ENCODE measurements at places on chromosomes 2 and 18.

DNA sequence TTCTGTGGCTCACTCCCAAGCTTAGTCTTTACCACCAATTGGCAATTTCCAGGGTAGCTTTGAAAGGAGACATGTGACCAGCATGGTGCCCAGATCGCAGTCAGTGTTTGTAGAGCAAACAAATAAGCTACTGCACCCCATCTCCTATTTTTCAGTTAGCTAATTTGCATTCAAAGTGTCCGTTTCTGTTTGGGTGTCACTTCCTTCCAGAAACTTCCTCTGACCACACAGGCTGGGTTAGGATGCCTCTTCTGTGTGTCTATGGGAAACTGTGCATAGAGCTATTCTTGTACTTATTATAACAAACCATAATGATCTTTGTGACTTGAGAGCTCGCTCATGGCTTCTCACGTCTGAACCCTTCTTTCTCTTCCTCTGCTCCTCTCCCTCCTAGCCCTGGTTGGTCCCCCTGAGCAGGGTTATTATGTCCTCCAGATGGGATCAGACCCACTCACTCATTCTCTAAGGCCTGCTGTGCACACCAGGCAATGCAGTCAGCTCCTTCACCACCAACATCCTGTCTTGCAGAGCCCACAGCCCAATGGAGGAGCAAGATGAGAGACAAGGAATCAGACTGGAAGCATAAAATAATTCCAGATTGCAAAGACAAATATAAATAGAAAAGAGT lies 101.2 kb upstream of the ALK start:
- DNase-seq: no peak

GRCh38 chr2:194105358-194105757 lies 1551.7 kb upstream of the SLC39A10 start:
- DNase-seq: no peak

DNA sequence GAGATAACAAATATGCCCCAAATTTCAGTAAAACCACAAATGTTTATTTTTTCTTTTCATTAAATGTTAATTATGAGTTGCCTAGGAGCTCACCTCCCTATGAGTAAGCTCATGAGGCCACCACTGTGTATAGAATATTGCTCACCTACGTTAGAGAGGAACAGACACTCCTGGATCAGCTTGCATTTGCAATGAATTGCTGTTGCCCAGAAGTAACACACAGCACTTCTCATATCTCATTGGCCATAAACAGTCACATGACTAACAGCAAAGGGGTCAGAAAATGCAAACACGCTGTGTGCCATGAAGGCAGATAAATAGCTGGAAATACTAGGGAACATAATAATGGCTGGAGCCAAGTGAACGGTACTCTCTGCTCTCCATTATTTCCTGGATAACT lies 89.0 kb upstream of the GALNT5 start:
- no peak for DNase-seq

DNA sequence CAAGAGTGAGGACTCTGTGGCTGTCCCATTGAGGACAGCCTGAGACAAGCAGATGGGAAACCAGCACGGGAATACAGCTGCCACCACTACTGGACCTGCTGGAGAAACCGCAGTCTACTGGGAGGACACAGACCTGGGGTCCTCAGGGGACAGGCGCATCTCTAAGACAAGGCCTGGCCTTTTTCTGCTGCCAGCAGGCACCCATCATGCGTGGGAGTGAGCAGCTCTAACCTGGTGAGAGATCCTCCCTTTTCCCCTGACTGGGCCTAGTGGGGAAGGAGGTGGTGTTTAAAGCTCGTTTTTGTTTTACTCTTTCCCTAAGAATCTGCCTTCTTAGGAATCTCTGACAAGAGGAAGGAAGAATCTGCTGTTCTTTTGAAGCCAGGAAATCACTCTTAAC lies 36.6 kb downstream of the CYRIA start:
- no peak for DNase-seq

- no peak for DNase-seq
Measured at GRCh38 chr18:27121108-27121507, 64.0 kb downstream of the CHST9 start.

DNA sequence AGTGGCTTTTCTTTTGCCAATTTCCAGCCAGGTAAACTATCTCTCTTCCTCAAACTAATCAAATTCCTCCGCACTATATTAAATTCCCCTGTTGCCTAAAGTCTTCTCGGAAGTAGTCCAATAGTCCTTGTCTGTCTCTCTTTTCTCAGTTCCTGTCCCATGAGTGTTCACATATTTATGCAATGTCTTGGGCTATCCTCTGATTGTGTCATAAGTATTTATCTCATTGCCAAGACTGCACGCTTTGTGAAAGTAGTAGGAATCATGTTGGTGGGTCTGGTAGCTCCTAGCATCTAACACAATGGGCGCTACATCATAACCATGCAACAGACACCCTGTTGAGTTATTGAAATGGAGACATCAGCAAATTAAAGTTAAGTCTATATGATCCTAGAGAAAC lies 59.9 kb upstream of the POU3F3 start:
- DNase-seq: no peak

DNA sequence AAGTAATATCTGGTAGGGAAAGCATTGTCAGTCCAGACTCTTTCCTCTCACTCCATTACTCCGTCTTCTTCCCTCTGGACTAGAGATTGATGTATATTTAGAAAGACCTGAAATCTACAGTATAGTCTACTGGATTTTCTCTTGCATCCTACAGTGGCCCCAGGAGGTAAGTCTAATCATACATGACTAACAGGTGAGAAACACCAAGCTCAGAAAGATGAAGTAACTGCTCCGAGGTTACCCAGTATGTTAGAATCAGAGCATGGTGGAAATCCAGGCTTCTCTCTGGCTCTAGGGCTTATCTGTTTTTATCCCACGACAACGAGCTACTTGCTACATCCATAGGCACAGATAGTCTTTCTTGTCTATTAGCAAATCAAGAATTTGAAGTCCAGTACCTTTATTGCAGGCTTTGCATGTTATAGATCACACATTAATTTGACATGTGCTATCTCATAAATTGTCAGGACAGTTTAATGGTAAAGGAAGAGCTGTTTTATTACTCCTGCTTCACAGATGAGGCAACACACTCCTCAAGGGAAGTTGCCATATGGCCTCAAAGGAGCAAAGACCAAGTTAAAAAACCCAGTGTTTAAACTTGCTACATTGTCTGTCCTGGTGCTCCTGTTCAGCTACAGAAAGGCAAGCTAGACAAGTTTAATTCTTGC lies 484.3 kb downstream of the THSD7B start:
- no peak for DNase-seq

GRCh38 chr2:401019-401679 lies 113.3 kb upstream of the ALKAL2 start:
- DNase-seq: no peak

DNA sequence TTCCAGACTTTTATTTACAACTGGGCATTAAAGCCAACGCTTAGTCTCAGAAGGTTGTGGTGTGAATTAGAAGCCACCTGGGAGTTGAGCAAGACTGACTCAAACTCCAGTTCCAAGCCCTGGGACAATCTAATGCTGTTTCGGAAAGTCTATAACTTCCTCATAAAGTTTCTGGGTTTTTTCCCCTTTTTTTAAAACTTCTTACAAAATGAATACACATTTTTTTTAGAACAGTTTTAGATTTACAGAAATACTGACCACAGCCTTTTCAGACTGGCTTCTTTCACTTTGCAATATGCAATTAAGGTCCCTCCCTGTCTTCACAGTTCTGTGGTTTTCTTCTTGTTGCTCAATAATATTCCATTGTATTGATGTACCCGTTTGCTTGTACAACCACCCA lies 115.9 kb upstream of the TWIST2 start:
- DNase-seq: no peak

DNA sequence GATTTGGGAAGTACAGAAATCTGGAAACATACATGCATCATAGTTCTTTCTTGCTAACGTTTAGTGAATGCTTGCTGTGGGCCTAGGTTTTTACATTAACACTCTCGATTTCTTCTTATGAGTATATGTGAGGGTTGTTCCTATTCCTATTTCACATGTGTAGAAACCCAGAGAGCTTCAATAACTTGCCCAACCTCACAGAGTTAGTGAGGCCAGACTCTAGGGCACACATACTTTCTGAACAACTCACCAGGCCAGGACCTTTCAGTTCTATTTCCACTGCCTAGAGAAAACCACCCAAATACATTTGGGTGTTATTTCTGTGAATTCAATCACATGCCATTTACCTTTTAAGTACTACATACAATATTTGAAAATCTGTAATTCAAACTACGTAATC lies 8.2 kb upstream of the KCTD1 start:
- DNase-seq: no peak

DNA sequence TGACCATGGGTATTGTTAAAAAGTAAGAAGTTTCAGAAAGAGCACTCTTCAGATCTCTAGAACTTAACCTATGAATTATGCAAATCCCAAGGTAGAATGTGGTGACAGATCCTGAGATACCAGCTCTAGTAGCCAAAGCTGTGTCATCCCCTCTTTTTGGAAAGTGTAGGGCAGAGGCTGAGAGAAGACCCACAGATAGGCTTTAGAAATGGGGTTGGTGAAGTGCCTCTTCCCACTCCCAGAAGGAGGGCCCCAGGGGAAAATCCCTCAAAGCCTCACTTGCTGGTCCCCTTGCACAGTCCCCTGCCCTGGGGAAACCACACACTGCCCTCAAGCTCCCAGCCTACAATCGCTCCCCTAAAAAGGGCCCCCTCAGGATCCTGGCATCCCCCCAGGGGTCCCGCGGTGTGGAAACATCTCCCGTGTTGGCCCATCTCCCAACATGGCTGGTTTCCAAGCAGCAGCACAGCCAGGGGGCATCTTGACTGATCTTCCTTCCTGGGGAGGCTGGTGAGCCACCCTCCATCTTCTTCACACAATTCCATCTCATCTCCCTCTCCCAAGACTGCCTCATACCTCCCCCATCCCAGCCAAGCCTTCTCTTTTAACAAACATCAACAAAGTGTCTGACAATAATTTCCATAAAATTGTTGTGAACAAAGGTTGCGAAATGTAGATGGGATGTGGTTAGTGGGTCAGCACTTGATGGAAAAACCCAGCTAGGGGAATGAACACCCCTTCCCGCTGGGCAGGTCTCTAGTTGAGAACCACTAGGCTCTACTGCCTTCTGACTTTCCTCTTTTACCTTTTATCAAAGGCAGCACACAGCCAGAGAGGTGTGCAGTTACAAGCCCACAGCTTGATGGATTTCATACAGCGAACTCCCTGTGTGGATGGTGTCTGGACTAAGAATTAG lies 25.1 kb downstream of the MAL start:
- no peak for DNase-seq

GRCh38 chr2:118918017-118918416 lies 24.0 kb upstream of the MARCO start:
- no peak for DNase-seq

DNA sequence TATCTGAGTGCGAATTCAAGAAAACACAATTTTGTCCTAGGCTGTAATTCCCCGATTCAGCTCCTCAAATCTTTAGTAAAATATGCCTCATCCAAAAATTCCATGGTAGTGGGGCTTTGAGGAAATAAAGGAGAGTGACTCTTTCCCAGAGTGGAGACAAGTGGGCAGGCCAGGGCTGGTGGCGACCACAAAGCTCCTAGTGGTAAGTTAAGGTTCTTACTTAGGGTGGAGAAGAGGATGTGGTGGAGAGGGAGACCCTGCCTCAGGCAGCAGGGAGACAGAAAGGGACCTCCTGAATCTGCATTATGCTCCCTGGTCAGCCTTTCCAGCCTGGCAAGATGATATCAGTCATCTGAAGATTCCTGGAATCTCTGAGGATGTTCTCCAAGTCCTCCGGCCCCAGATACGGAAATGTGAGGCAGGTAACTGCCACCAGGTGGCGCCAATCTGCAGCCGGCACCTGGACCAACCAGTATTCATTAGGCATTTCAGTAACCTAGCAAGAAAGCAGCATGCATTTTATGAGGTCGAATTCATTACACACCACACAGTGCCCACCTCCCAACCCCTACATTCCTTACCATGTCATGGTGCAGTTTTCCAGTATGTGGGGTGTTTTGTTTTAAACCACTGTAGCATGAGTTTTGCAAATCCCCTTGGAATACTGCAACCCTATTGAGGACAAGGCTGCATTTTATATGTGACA lies 106.4 kb downstream of the POLE4 start:
- DNase-seq: no peak

GRCh38 chr2:54457323-54458023 lies 1.3 kb downstream of the SPTBN1 start:
- DNase-seq: no peak

GRCh38 chr2:60482222-60482621 lies 71.2 kb downstream of the BCL11A start:
- no peak for DNase-seq

GRCh38 chr18:67672716-67673115 lies 156.2 kb upstream of the DSEL start:
- no peak for DNase-seq

DNA sequence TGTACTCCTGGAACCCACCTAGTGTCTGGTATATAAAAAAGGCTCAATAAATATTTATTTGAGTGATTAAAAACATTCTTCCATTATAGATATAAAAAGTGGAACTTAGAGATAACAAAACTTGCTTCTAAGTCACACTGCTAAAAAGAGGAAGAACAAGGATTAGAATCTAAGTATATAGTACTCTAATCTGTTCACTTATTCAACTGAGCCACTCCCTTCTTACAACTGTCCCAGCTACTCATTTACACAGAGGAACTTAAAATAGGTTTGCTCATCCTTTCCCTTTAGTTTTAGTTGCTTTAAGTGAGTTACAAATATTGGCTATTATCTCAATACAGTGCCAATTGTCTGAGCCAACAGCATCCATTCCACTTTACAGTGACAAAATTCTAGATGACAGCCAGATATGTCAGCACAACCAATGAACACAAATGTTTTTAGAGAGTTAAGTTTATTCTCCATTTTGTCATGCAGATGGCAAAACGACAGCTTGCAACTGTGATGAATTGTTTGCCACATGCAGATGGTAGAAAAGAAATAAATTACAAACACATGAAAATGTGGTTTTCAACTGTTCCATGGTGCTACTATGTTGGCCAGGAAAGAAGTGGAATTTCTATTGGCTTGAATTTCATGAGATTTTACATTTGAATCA lies 280.7 kb upstream of the ZC3H15 start:
- no peak for DNase-seq

GRCh38 chr2:217307023-217307422 lies 447.2 kb upstream of the TNP1 start:
- no peak for DNase-seq

DNA sequence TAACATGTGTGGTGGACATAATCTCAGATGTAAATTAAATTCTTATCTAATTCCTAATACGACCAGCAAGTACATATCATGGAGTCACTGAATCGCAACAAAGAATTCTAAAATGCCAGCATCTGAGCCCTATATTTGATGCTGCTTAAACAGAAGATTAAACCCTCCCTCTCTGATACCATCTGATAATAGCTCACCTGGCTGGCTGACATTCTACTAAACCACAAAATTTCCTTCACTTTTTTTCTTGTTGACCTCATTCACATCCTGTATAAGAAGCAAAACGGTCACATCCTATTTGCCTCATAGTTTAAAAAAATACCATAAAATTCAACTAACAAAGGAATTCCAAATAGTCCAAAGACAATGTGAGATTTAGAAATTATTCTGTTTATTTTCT lies 371.6 kb upstream of the SLC8A1 start:
- no peak for DNase-seq

GRCh38 chr18:69326094-69326493 lies 74.6 kb upstream of the DOK6 start:
- DNase-seq: no peak

GRCh38 chr18:12046751-12047335 lies 46.8 kb upstream of the ANKRD62 start:
- no peak for DNase-seq

- DNase-seq: no peak
Measured at GRCh38 chr18:23929362-23929930, 85.1 kb upstream of the TTC39C start.
